Dermis blood vessel endothelial cell (primary cell): ENCODE measurements at places on chromosomes 1 and 21.

DNA sequence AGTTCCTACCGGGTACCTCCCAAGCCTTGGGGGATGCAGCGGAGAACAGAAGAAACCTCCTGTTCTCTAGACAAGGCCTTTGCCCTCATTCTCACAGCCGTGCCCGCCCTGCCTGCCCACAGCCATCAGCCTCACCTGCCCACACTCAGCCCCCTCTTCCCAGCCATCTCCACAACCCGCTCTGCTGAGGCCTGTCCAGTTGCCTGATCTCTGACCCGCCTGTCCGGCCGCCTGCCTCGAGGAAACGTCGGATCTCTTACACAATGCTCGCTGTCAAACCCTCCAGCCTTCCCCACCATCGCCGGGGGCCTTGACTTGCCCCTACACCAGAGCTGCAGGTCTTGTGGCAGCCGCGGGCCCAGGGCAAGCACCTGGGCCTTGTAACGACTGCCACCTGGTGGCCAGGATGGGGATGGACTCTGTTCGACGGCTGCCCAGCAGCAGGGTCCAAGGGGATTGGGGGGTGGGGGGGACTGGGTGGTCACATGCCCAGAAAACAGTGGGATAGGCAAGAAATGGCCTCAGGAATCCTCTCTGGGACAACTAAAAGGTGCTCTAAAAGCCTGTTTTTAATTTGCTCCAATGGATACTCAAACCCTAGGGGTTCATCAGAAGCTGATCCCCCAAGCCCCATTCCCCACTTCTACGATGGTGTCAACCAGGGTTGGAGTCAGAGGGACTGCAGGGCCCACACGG, 31.0 kb downstream of the SLC45A1 start:
- DNase-seq, result peak; percentile 75

DNA sequence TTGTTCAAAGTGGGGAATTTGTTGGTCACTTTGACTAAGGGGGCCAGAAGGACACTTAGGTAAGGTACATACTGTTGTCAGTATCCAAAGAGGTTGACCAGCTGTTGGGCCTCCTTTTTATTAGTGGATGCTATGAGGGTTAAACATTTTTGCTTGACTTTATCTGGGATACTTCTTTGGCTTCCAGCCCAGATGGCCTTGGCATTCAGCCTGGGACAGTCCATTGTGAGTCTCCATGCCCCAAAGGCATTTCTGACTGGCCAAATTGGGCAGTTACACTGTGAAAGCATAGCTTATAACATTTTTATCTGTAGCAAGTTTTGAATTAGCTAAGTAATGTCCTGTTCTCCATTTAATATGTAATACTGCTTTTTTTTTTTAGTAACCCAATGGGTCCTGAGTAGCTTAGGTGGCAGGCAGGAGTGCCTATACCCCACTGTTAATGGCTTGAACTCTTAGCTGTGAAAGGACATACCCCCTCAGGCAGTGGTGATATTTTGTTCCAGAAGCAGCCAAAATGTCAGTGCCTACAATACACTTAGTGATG, 35.4 kb upstream of the CD1D start:
- peak; percentile 58 for DNase-seq

- no peak for DNase-seq
Measured at GRCh38 chr1:178490136-178490535, 6.6 kb downstream of the CLEC20A start.

GRCh38 chr1:41880950-41881885, 37.5 kb downstream of the HIVEP3 start:
- no peak for DNase-seq

GRCh38 chr1:41641475-41641814, 157.0 kb upstream of the EDN2 start:
- no peak for DNase-seq

GRCh38 chr1:55988963-55989452, 590.4 kb downstream of the PLPP3 start:
- DNase-seq, result no peak

GRCh38 chr1:221100611-221101010, 221.4 kb downstream of the HLX start:
- peak; percentile 61 for DNase-seq

- no peak for DNase-seq
Measured at GRCh38 chr1:107379826-107380225, 239.0 kb downstream of the NTNG1 start.

GRCh38 chr1:41073971-41074370, 52.4 kb upstream of the SLFNL1 start:
- DNase-seq, result peak; percentile 52

DNA sequence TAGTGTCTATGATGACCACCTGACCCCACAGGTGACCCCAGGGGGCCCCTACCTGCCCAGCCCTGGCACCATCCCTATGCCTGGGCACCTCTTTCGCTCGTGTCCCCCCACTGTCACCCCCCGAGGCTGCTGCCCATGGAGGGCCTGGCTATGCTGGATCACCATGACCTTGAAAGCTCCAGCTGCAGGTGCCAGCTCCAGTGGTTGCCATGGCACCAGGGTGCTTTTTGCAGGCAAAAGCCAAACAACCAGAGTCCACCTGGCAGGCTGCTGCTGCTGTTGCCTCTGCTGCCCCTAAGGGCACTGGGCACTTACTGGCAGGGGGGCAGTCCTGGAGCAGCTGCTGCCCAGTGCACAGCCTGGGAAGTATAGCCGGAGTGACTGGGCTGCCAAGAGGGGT, 21.7 kb downstream of the ETNK2 start:
- peak; percentile 48 for DNase-seq

GRCh38 chr21:37551331-37551992, 184.9 kb downstream of the DYRK1A start:
- DNase-seq, result no peak

- DNase-seq, result no peak
Measured at GRCh38 chr1:178541379-178541778, 28.5 kb downstream of the TEX35 start.

DNA sequence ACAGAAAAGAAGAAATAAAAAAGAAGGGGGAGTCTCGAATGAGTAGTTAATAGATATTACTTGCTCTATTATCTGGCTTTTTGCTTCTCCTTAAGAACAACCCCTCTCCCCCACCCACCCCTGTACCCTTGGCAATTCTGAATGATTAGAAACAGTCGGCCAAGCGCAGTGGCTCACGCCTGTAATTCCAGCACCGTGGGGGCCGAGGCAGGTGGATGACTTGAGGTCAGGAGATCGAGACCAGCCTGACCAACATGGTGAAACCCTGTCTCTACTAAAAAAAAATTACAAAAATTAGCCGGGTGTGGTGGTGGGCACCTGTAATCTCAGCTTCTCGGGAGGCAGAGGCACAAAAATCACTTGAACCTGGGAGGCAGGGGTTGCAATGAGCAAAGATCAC, 42.7 kb downstream of the GATAD2B start:
- DNase-seq, result no peak

DNA sequence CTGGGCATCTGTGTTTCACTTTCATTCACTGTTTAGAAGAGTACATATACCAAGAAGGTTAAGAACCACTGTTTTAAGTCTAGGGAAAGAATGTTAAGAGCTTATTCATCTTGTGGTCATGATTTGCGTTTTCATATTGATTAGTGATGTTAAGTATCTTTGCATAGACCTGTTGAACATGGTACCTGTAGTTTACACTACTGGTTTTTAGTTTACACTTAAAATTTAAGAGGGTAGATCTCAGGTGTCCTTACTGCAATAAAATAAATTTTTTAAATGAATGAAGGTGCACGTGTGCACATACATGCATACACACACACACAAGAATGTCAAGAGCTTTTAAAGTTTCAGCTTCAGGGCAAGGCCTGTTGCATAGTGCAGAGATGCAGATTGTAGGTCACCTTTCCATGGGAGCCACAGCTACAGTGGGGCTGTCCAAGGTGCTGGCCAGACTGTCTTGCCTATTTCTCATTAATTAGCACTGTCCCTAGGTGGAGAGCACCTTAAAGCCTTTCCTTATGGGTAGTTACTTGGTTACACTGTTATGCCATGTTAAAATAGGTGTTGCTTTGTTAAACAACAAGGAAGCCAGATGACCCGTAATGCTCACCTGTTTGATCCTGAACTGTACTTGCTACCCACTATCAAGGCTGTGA, 543.0 kb upstream of the DAB1 start:
- DNase-seq, result no peak

DNA sequence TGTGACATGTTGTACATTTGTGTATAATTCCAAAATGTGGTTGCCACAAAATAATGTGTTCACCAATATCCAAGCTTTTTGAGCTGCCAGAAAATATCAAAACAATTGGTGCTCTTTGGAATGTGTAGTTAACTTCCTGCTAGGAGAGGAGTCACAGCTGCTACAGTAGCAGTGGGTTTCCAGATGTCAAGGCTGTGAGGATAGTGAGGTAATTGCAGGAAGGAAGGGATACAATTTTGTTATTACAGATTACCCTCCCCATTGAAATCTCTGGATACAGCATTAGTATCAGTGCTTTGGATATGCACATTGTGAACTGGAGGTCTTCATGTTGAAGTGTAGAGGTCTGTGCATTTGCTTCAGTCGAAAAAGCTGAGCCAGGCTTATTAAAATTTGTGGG, 253.2 kb downstream of the PTPRC start:
- DNase-seq, result peak; percentile 91
